Foreskin keratinocyte (primary cell): ENCODE measurements at places on chromosomes 16 and 17. TPM values are rescaled to one million over a fixed set of nuclear protein-coding genes. Genes with fewer than 3 reads are reported as not detected.

The TEX19 gene
- total RNA-seq, result 0.07 TPM in 1 of 2 replicates, not detected in the other

The PERCC1 gene
- total RNA-seq, result not detected in 2 replicates

The FLOT2 gene
- 81.8 and 83.2 TPM in 2 replicates for total RNA-seq

The VMO1 gene
- total RNA-seq, result 0.51 and 0.74 TPM in 2 replicates

The HYDIN gene
- total RNA-seq, result 0.27 and 0.39 TPM in 2 replicates

The KRT33B gene
- 0.31 and 0.60 TPM in 2 replicates for total RNA-seq

The LRRC59 gene
- total RNA-seq, result 223 and 231 TPM in 2 replicates

The WSCD1 gene
- total RNA-seq, result not detected in 2 replicates

The IRF8 gene
- not detected in 2 replicates for total RNA-seq

The OTOP2 gene
- total RNA-seq, result not detected in 2 replicates

The FOXN1 gene
- 0.07 and 0.28 TPM in 2 replicates for total RNA-seq

- peak; percentile 83 for DNase-seq
Measured at GRCh38 chr17:13727441-13728171, 125.9 kb upstream of the HS3ST3A1 start.

DNA sequence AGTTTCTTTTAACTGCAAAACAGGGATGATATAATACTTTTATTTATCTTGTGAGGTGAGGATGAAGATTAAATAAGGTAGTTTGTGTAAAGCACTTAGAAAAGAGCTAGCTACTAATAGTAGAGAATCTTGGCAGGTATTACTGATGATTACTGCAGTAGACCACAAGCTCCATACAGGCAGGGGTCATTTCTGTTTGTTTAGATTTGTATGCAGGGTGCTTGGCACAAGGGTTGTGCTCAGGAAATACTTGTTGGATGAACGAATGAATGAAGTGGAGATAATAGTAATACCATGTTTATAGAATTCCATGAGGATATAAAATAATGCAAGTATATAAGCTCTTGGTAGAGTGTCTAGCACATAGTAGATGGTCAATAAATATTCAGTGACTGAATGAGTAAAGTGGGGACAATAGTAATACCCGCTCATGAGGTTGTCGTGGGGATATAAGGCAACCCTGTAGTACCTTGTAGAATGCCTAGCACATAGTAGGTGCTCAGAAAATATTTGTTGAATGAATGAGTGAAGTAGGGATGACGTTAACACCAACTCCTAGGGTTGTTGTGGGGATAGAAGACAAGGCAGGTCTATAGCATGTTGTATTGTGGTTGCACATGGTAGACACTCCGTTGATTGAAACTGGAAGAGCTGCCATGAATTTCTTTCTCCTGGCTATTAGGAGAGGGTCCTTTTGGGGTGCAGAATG, 83.0 kb downstream of the ABCC1 start:
- no peak for DNase-seq

DNA sequence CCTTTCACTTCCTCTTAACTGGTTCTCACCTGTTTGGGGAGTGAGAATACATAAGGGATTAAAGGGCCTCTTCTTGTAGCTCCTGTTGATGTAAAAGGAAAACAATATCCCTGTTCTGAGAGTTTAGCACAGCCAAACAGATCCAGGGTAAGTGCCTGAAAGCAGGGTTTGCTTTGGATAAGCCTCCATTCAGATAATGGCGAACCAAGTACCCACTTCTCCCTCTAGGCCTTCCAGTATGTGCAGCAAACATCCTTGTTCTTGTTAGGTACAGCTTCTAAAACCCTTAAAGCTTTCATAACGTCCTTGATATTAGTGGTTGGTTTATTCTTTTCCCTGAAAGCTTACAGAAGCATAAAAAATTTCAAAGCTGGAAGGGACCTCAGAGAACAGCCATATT, 130.6 kb upstream of the DNAH9 start:
- no peak for DNase-seq

DNA sequence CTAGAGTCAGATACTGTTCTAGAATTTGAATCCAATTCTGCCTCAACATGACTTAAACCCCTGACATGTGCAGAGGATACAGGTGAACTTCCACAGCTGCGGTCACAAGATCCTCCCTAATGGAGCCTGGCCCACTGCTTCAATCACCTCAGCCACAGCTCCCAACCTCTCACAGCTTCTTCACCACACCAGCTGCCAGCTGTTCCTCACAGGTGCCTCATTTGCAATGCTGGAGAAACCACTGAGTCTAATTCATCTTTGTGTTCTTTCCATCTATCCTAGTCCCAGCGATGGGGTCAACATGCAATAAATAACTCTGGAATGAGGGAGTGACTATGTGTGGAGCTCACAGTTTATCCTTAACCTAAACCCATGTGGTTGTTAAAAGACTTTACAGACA, 72.0 kb upstream of the MAF start:
- DNase-seq, result no peak

GRCh38 chr16:50369133-50369804, 481 bp upstream of the BRD7 start:
- DNase-seq, result no peak

- no peak for DNase-seq
Measured at GRCh38 chr16:86499889-86500707, 10.2 kb upstream of the FOXF1 start.

- peak; percentile 16 for DNase-seq
Measured at GRCh38 chr17:43314611-43315011, 80.8 kb upstream of the RNU2-1 start.

GRCh38 chr16:2115591-2115973, 20.1 kb downstream of the PKD1 start:
- DNase-seq, result no peak

GRCh38 chr16:75459691-75460090, 4.8 kb downstream of the TMEM170A start:
- no peak for DNase-seq

DNA sequence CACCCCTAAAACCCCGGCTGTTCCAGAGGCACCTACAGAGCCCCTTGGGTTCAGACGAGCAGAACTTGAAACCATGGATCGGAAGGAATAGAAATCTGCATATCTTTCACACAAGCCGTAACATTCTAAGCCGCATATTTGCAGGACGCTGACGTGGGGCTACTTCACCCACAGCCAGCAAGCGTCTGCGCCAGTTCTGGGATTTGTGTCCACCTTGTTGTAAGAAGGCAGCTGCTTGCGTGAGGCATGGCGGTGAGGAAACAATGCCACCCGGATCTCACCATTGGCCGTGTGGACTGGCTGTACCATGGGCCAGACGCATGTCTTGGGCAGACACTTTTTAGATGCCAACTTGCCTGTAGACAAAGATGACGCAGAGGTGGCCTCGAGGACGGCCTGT, 34.5 kb downstream of the TNFRSF13B start:
- no peak for DNase-seq

- no peak for DNase-seq
Measured at GRCh38 chr17:36837195-36837938, 99.9 kb upstream of the LHX1 start.

- DNase-seq, result peak; percentile 28
Measured at GRCh38 chr16:46836534-46837530, 5.9 kb upstream of the C16orf87 start.

DNA sequence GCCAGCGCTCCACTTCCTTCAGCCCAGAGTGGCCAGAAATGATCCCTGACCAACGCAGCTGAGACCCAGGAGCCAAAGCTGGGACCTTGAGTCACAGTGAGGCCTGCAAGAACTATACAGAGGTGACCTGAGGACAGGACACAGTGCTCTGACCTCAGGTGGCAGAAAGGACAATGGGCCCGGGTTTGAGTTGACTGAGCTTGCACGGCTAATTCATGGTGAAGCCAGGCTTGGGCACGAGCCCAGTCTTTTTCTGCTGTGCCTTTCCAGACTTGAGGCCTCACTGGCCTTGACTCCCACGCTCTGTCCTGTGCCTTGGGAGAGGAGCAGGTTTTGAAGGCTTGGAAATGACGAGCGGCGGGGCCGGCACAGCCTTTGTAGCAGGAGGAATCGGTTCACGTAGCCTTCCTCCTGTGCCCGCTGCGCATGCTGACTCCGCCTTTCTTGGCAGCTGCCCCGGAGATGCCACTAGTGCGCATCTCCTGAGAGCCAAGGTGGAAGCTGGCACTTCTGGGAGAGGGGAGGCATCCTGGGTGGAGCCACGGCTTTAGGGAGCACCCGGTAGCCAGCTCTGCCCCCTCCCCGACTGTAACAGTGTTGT, 34.9 kb downstream of the NDEL1 start:
- peak; percentile 33 for DNase-seq

GRCh38 chr16:84423416-84423837, 55.1 kb downstream of the ATP2C2 start:
- no peak for DNase-seq
